ENCODE measurements at places on chromosomes 6 and 20.

GRCh38 chr6:119446115-119446554 lies 96.6 kb upstream of the MAN1A1 start:
- no peak for DNase-seq

DNA sequence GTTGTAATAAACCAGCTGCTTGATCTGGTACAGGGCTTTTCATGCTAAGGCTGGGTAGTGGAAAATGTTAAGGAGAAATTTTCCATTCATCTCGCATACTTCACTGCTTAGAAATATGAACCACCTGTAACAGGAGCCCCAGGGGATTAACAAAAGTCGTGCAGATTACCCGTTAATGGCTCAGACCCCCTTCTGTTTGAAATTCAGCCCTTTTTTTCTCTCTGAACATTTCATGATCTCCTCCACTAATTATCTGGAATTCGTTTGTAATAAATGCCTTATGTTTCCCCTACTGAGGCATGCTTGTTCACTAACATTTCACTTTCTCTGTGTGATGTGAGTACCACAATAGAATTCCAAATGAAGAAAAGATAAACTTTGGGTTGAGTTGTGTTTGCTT lies 336.4 kb upstream of the HSF2 start:
- DNase-seq, result no peak

DNA sequence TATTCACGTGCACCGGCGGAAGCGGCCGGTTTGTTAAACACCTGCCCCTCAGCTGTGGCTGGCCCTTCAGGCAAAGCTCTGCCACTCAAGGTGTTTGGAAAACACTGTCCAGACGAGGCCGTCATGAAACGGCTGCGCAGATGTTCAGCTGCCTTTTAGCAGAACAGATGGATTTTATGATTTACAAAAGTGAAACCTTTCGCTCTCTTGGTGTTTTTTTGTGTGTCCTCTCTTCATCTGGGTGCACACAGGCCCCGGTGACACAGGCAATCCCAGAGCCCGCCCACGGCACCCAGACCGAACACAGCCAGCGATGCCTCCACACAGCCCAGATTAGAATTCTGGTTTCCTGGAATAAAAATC lies 397.0 kb downstream of the SMOC2 start:
- no peak for DNase-seq

- DNase-seq, result no peak
Measured at GRCh38 chr20:8583012-8583565, 451.0 kb downstream of the PLCB1 start.

- DNase-seq, result no peak
Measured at GRCh38 chr6:96925290-96925687, 761 bp downstream of the KLHL32 start.
